ENCODE measurements at places on chromosomes 11 and 22.

DNA sequence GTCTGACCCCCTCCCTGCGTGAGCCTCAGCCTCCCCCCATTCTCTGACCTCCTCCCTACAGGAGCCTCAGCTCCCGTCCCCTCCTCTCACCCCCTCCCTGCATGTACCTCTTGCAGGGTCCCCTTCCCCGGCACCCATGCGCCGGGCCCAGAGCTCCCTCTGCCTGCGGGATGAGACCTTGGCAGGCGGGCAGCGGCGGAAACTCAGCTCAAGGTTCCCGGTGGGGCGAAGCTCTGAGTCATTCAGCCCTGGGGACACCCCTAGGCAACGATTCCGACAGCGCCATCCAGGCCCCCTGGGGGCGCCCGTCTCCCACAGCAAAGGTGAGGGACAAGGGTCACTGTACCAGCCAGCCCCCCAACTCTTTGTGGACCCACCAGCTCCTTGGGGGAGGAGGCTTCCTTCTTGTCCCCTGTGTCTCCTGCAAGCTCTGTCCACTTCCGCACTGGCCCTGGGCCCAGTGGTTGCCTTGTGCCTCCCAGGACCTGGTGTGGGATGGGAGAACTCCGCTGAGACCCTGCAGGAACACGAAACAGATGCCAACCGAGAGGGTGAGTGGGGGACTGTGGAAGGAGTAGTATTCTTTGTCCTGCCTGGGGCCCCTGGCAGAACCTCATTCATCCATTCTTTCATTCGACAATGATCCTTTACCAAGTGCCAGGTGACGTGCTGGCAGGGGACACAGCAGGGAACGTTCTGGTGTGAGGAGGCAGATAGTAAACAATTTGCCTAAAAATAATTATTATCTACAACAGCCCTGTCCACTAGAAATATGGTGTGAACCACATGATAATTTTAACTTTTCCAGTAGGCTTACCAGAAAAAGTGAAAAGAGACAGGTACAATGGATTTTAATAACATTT is 3.7 kb upstream of the RPS6KA4 start:
- DNase-seq = no peak

- DNase-seq = no peak
Measured at GRCh38 chr11:22677153-22677903, 10.9 kb downstream of the GAS2 start.

DNA sequence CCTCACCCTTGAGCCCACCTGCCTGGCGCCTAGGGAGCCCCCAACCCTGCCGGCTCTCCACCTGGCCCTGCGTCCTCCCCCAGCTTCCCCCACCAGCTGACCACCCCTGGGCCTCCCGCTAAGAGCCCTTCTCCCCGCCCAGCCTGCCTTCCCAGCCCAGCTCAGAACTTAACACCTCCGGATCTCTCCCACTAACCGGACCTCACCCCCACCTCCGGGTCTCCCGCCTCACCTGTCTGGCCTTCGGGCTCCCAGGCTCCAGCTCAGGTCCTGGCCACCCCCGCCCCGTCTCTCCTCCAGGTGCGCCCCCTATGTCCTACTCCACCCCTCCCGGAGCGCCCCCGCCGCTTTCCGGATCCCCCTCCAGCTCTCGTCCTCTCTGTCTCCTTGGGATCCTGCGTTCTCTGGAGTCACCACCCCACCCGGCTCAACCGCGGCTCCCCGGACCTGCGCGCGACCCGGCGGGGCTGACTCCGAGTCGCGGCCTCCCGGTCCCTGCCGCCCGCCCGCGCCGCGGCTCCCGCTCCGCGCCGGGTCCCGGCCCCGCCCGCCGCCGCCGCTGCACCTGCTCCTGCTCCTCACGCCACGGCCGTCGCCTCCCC is at the start of gene KCNJ11:
Gene KCNJ11 (minus strand): TSS at position 51 of the 602 bp plus-strand sequence. CDS start 568 bp downstream, outside the sequence.
- no peak for DNase-seq

GRCh38 chr11:3046641-3047040 is 10.6 kb downstream of the CARS1 start:
- DNase-seq = no peak

DNA sequence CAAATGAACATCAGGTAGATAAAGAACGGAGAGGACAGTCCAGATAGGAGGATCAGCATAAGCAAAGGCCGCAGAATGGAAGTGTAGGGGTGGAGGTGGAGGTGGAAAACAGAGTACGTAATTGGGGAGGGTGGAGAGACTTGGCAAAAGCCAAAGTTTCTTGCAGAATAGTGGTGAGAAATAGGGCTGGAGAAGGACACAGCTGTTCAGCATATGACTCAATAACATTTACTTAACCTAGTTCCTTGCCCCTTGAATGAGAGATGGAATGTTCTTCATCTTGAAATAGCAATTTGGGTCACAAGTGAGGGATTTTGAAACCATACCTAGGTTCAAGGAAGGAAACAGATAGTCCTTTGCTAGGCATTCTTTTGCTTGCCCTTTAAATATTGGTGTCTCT is 235.9 kb upstream of the ARHGAP20 start:
- no peak for DNase-seq

GRCh38 chr11:130037058-130037457 is 32.6 kb upstream of the APLP2 start:
- no peak for DNase-seq

DNA sequence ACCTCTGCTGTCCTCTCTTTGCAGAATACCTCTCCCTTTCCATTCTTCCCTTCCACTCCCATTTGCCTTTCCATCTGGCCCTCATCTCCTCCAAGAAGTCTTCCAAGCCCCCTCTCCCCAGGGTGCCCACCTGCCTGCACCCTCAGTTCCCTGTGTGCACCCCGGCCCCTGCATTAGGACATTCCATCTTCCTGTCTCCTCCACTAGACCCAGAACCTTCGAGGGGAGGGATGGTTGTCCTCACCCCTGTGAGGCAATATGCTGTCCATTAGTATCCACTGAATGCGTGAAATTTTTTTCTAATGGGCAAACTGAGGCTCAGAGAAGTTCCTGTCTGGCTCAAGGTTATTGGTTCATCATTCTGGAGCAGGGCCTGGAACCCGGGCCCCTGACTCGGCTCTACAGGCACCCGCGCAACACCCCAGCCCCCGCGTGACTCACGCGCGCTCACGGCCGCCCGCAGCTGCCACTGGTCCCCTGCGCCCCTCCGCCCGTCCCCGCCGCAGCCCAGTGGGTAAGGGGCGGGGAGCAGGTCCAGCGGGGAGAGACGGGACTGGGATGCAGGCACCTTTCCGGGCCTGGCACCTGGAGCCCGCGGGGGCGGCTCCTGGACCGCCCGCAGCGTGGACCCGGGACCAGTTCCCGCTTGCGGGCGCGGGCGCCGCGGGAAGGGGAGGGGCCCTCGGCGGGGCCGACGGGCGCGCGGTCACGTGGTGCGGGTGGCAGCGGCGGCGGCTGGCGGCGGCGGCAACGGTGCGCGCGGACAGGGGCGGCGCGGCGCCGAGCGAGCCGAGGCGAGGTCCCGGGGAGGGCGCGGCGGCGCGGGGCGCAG is 7.0 kb downstream of the SEPTIN3 start:
- DNase-seq = peak; percentile 45

Data from mesothelial cell of epicardium (in vitro differentiated cells).